Mesothelial cell of epicardium (in vitro differentiated cells): ENCODE measurements at places on chromosomes 3 and 15. TPM values are rescaled to one million over a fixed set of nuclear protein-coding genes. Genes with fewer than 3 reads are reported as not detected.

DNA sequence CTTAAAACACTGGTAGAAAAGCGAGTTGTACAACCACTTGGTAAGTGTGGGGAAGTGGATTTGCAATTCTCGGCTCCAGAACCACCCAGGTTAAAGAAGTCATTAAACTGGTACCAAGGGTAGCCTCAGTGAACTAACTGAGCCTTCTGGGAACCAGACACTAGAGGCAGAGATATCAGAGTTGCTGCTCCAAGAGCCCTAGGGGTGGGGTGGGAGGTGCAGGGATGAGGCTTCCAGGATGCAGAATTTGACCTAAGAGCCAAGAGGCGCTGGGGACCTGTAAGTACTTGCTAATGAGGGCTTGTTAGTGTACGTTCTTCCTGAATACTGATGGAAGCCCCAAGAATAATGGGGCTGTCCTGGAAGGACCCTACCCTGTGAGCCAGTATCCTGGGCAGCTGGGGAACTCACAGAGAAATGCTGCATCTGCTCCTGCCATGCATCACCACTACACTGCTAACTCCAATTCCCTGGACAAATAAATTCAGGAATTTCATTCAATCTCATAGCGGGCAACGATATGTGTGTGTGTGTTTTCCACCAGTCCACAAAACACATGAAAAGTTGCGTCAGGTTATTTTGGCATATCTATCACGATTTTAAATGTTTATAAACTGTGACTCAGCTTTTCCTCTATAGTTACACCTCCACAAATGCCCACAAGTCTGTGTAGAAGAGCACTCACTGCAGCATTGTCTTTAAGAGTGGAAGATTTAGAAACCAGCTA lies 23.8 kb downstream of the STIMATE start:
- no peak overlapping the region for H3K4me3 ChIP-seq
- DNase-seq: no peak
- no peaks in the 10 kb centered on the region for H3K36me3 ChIP-seq

DNA sequence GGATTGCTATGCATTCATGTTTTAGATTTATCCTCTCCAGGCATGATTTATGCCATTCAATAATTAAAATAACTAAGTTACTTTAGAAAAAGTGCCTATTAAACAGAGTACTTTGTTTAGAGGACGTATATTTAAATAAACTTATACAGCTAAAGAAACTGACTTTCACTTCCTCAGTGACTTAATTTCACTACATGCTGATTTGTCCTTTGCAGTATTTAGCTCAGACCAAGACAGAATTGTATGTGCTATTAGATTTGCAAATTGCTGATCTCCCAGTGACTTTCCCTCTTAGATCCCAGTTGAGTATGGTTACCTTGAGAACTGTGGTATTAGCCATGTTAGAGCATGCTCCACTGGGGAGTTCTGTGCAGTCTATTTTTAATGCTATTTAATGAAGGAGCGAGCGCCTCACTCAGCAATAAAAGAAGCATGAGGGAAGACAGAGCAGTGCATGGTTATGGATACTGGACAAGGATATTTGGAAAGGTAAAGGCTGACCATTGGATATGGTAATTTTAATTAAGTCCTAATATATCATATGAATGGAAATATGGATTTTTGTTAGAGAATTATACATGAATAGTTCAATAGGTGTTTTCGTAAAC lies 2.7 kb downstream of the ARPP21 start:
- DNase-seq: no peak
- H3K27ac ChIP-seq: no peak overlapping the region

- H3K36me3 ChIP-seq: no peaks in the 10 kb centered on the region
- no peak for DNase-seq
- no peaks in the 10 kb centered on the region for H3K4me1 ChIP-seq
- no peaks in the 10 kb centered on the region for H3K27me3 ChIP-seq
- no peak overlapping the region for H3K27ac ChIP-seq
- no peak overlapping the region for H3K4me3 ChIP-seq
Measured at GRCh38 chr3:192986379-192986778, 68.7 kb upstream of the MB21D2 start.

DNA sequence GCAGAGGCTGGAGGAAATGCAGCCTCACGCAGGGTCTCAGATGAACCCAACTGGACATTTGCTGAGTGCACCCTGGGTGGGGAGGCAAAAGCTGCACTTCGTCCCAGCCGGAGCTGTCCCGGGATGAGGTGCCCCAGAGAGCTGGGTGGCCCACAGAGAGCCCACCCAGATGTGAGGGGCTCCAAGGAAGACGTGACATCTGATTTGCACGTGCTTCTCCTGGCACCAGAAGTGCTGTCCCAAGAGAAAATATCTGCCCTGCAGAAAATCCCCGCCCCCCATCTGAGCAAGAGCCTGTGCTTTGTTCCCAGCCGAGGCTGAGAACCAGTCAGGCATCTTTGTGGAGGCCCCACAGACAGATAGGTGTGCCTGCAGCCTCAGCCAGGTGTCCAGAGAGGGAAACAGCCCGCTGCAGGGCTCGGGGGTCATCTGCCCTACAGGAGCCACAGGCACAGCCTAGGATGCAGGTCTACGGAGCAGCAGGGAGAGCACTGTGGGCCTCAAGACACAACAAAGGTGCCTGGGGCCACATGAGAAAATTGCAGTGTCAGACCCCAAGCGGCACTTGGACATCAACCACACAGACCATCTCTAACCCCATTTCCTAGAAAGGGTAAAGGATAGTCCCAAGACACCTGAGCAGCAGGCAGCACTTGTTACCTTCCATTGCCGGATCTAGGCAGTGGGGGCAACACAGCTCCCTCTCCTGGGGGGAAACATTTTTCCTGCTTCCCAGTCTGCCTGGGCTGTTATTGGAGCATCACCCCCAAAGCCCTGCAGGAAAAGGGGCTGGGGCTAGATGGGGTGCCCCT lies 5.8 kb downstream of the TMIE start:
- H3K27me3 ChIP-seq: peaks cover 19% of the 10 kb centered on the region
- no peak overlapping the region for H3K4me3 ChIP-seq
- no peaks in the 10 kb centered on the region for H3K36me3 ChIP-seq
- H3K27ac ChIP-seq: no peak overlapping the region
- peaks cover 11% of the 10 kb centered on the region for H3K4me1 ChIP-seq

GRCh38 chr3:377158-377561 lies 180.6 kb downstream of the CHL1 start:
- H3K4me1 ChIP-seq: no peaks in the 10 kb centered on the region
- H3K27ac ChIP-seq: no peak overlapping the region
- H3K4me3 ChIP-seq: no peak overlapping the region
- H3K36me3 ChIP-seq: no peaks in the 10 kb centered on the region
- H3K27me3 ChIP-seq: peaks cover 54% of the 10 kb centered on the region

DNA sequence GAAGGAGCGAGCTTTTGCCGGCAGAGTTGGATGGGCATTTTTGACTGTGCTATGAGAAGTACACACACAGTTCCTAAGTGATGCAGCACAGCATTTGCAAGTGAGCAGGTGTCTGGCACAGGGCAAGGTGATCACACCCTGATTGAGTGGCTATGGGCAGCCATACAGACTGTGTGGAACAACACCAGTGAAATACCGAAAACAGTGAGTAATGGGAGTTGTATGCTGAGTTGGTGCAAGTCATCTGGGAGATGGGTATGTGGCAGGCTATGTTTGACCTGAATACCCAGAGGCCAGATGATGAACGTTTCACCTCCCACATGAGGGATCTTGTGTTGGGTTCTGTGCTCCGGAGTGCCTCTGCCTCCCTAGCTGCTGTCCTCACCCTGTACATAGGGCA lies 53.5 kb upstream of the TIPARP start:
- peaks cover 7% of the 10 kb centered on the region for H3K4me1 ChIP-seq

The IL16 gene
- 0.27 to 0.35 TPM (median 0.34 TPM) in 3 replicates for total RNA-seq
